ENCODE measurements at places on chromosomes 16 and 17. TPM values are rescaled to one million over a fixed set of nuclear protein-coding genes. Genes with fewer than 3 reads are reported as not detected.

The NOMO2 gene
- total RNA-seq, result 136 TPM

The NXPH3 gene
- not detected for total RNA-seq

DNA sequence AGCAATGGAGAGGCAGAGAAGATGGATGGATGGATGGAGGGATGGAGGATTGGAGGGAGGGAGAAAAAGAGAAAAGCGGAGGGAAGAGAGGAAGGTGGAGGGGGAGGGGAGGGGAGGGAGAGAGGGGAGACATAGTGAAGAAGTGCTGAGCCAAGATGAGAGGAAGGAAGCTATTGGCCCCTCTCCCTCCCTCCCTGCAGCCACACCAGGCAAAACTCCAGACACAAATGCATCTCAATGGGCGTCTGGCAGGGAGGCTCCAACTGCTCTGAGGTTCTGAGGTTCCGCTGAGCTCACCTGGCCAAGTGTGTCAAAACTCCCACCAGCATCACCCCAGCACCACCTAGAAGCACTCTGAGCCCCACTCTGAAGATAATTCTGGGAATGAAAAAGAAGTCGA, 26.9 kb upstream of the PHB1 start:
- no peak for DNase-seq

DNA sequence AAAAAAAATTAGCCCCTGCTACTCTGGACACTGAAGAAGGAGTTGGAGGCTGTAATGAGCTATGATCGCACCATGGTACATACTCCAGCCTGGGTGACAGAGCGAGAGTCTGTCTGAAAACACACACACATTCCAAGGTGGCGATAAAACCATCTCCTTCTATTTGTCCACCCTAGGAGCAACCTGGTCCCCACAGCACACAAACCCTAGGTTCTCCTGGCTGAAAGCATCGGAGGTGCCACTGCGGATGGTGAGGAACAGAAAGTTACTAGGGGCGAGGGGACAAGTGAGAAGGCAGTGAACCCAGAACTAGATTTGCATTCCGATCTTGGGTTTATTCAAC, 1.4 kb upstream of the ECI1 start:
- DNase-seq, result no peak

DNA sequence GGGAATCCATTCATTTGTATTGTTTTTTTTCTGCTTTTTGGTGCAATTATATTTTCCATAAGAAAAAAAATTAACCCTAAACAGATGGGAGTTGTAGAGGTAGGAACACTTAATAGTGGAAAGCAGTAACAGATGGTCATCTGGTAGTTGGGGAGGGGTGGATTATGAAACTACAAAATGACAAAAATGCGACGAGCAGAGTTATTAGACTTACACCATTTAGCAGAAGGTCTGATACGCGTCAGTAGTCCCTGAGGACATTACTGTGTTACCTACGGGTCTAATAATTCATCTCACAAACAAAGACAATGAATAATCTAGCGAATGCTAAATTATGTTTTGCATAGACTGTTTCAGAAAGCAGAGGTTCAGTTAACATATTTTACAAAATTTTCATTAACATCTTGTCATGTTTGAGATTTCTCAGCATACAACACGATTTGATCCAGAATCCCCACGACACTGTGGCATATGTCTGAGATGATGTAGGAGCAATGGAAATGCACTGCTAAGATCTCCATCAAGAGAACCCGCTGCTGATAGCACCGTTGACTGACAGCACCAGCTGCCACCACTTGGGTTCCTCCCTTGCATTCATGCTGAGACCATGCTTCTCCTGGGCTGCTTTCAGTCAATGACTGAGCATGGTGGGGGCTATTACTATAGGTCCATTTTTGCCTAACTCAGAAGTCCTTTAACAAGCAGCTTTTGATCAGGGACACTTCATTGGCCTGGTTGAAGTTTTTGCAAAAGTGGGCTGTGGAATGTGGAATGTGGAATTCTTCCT, 182.2 kb upstream of the CPHXL start:
- DNase-seq, result no peak

GRCh38 chr16:27764869-27765675, 215.1 kb downstream of the KATNIP start:
- no peak for DNase-seq

DNA sequence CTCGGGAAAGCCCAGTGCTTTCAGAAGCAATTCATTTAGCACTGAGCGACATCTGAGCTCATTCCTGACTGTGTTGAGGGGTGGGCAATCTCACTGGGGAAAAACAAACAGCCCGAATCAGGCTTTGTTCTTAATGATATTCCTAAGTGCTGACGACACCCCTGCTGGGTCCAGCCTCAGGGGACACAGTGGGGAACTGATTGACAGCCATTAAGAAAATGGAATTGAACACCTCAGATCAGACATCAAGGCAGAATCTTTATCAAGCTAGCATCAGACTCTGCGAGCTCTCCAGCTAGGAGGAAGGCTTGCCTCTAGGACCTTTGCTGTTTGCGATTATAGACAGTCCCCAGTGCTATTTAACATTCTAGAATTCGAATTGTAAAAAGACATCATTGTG, 22.5 kb upstream of the LYRM9 start:
- no peak for DNase-seq

DNA sequence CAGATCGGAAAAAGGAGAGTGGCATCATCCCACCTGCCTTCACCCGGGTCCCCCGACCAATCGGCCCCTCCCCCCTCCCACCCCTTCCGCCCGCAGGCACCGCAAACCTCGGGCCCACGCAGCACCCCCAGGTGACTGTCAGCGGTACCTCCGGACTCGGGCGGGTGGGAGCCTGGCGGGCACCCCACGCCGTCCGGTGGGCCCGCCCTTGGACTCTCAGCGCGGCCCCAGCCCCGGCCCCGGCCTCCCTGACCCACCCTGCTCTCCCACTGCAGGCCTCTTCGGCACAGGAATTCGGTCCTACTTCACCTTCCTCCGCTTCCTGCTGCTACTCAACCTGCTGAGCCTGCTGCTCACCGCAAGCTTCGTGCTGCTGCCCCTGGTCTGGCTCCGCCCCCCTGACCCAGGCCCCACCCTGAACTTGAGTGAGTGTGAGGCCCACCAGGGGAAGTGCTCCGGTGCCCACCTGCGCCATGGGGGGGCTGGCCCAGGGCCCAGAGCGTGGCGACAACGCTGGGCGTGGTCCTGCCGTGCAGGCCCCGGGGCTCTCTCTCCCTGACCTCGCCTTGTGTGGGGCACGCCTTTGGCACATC, 1.6 kb downstream of the TMC8 start:
- DNase-seq, result no peak

DNA sequence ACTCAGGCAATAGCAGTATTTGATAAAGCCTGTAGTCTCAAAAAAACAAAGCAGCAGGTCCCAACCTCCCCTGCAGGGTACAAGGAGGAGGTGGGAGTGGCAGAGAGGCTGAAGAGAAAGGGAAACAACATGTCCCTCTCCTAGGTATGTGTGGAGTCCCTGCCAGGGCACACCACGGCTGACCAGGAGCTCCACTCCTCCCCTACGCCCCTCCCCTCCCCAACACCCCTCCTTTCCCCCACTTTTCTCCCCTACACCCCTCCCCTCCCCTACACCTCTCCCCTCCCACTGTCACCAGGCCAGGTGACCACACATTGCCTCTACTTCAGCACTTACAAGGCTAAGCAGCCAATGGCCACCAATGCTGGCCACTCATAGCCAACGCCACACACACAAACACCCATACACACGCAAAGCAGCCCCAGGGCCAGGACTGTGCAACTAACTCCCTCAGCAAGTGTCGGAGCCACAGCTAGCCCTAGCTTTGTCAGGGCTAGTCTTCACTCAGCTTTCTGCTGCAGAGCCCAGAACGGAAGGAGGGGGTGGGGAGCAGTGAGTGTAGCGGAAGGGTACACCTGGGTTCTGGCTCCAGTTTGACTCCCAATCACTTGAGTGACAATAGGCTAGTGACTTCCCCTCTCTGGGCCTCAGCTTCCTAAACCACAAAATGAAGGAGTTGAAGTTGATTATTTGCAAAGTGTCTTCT, 8.2 kb downstream of the CAVIN1 start:
- DNase-seq, result no peak

- no peak for DNase-seq
These were observed 909 bp upstream of the ARHGAP23 start for GRCh38 chr17:38427160-38427949.

- no peak for DNase-seq
These were observed 36.1 kb upstream of the DLX4 start for GRCh38 chr17:49932901-49933300.

DNA sequence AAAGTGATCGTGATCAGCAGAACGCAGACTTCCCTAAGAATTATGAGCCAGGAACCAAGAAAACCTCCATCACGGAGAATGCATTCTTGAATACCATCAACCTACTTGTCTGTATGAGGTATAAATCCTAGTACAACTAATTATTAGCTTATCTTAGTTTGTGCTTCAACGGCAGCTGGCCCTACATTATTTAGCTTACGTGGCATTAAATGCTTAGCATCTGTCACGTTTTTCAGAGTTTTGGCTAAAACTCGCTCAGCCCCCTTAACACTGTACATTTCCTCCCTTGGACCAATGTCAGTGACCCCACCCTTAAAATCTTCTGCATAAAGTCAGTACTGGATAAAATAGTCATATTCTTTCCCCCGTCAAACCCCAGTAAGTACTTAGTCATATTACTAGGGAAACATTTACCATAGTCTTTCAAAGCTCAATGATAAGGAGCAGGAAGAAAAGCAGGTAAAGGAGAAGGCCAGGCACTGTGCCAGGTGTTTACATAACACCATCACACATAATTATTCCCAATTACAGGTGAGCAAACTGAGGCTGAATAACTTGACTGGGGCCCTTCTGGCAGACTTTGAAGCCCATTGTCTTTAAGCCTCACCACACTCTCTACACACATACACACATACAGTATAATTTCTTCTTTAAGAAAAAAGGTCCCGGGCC, 16.6 kb upstream of the TXNDC11 start:
- DNase-seq, result no peak

DNA sequence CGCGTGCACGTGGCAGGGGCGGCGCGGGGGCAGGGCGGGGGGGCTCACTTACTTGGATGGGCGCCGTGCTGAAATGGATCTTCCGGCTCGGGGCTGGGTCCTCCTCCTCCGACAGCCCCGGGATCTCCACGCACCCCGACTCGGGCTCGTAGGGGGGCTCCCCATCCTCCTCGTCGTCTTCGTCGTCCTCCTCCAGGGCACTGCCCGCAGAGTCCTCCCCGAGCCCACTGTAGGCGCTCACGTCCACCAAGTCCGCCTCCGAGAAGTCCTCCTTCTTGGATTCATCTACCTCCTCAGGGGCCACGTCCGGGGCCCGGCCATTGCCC, 1.4 kb downstream of the PPP1R9B start:
- no peak for DNase-seq

DNA sequence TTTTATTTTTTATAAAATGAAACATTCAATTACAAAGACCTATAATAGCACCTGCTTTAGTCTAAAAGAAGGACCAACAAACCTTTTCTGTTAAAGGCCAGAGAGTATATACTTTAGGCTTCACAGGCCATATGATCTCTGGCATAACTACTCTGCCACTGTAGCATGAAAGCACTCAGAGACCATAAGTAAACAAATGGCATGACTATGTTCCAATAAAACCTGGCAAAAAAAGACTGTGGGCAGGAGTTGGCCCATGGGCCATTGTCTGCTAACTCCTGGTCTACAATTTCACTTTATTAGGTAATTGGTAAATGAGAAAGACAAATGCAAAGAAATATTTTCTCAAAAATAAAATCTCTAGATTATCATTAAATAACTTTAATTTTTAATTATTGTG, 14.9 kb downstream of the CEP112 start:
- no peak for DNase-seq

GRCh38 chr17:69870751-69871199, 204.2 kb upstream of the KCNJ16 start:
- peak; percentile 10 for DNase-seq

DNA sequence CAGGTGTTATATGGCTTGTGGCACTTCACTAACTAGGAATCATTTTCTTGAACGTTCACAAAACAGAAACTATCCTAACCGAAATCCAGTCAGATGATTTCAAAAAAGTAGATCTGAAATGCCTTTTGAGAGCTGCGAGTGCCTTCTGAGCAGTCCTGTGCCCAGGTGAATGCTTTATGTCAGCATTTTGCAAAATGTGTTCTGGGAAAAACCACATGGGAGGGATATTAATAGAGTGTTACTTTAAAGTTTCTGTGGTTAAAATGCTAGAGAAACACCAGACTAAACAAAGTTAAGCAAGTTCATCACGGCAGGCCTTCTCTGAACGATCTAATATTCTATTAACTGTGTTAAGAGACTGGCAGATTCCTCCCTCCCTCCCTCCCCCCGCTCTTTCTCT, 15.8 kb upstream of the RGS9 start:
- DNase-seq, result no peak

- peak; percentile 80 for DNase-seq
These were observed 35.5 kb downstream of the UBN1 start for GRCh38 chr16:4882633-4883285.

DNA sequence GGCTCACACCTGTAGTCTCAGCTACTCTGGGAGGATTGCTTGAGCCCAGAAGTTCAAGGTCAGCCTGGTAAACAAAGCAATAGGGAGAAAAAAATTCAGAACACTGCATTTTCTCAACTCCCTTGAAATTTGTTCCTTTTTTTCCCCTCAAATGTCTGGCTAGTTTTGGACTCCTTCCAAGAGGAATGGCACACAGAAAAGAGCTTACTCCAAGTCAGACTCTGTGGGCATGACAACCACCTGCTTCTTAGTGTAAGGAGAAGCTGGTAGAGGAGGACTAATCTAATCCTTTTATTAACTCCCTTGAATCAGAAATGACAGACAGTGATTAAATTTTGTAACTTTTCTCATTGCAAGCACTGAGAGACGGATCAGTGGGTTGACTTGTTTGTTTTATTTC, 27.9 kb upstream of the HYDIN start:
- DNase-seq, result no peak

DNA sequence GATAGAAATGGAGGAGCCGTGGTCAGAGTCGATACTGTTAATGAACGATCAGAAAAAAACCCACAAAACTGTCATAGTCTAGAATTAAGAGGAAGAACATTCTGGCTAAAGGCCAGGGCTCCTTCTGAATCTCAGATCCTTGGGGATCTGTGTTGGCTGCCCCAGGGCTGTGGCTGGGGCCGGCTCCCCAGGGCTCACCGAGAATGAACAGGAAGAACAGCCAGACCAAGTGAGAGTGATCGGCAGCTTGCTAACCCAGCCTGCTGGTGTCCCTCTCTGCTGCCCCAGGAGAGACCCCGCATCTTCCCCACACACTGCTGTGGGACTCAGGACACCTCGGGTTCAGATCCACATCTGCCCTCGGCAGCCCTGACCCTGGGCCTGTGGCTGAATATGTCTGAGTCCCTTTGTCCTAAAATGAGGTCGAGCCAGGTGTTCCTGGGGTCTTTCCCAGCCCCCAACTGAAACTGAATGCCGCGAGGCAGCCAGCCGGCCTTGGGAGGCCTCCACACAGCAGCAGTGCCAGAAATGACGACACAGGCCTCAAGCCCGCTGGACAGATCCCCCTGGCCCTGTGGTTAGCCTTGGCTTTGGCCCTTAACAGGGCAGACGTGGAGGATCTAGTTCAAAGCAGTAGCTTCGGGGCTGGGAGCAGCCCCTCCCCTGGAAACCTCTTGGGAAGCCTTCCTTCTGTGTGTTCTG, 23.9 kb upstream of the CLEC18A start:
- no peak for DNase-seq

- no peak for DNase-seq
These were observed 47.1 kb downstream of the CYTH1 start for GRCh38 chr17:78734793-78735641.
